Femur (tissue), 1 donor: ENCODE measurements at places on chromosomes 6 and 20.

GRCh38 chr6:20332441-20333006 lies 69.2 kb upstream of the E2F3 start:
- no peak for DNase-seq

GRCh38 chr6:137133122-137133521 lies 40.3 kb downstream of the IL22RA2 start:
- no peak for DNase-seq

DNA sequence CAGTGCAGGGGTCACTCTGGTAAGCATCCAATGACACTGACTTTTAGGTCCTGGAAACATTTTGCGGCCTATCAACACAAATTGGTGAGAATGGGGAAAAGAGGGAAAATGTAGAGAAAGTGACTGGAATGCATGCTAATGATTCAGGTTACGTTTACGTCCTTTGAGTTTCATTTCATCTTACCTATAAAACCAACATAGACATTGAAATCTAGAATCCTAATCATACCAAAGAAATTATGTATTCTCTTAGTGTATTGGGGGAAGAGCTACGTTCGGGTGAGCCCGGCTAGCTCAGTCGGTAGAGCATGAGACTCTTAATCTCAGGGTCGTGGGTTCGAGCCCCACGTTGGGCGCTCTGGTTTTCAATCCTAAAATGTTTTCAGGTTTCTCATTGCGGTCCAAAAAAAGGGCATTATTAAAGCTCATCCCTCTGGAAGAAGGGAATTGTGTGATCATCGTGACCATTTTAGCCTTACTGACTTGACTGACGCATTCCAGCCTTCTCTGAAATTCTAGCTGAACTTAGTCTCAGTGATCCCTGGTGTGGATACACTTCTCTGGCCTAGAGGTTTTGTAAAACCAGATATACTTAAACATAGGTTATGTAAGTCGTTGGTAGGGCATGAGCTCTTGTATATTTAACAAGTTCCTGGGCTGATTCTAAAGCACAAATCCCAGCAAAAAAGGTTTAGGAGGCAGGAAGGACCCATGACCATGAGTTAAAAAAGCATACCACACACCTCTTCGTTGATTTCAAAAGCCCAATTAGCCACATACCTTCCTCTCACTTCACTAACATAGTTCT lies 18.3 kb downstream of the HMGN4 start:
- DNase-seq = peak; percentile 81

DNA sequence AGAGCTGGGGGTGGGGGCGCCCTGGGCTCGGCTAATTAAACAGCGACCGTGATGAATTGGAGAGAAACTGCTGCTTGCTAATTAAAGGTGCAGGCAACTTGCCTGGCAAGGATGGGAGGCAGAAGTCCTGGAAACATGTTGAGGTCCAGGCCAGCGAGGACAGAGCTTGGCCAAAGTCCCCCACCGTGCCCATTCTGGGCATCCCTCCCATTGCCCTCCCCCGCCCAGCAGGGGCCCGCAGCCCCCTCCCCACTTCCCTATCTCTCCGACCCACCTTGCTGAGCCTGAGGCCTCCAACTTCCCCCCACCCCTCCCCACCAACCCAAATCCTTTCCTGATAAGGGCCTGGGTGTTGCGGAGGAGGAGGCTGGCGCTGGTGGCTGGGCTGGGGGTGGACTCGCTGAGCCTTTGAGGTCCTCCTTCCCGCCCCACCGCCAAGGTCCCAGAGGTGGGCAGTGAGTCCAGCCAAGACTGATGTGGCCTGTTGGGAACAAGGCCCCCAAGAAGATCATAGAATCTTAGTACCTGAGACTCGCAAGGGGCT lies 23.3 kb downstream of the C20orf203 start:
- no peak for DNase-seq

DNA sequence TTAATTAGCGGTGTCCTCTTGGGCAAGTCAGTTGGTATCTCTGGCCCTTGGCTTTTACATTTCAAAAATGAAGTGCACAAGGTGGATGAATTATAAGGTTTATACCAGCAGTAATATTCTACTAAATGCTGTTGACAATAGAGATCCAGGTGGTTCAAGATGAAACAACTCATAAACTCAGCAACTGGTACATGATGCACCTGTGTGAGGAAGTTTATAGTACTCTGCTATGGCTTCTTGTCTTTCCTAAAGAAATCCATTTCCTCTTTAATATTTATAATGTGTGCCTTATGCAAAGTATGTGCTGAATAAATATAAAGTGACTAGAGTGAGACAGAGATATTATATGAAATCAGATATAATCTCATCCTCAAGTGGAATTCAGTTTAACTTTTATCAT lies 48.5 kb downstream of the ADGRG6 start:
- DNase-seq = no peak

DNA sequence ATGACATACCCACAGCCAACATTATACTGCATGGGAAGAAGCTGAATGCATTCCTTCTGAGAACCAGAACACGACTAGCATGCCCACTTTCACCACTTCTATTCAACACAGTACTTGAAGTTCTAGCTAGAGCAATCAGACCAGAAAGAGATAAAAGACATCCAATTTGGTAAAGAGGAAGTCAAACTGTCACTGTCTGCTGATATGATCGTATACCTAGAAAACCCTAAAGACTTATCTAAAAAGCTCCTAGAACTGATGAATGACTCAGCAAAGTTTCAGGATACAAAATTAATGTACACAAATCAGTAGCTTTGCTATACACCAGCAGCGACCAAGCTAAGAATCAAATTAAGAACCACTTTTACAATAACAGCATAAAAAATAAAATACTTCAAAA lies 60.5 kb downstream of the EYS start:
- no peak for DNase-seq

DNA sequence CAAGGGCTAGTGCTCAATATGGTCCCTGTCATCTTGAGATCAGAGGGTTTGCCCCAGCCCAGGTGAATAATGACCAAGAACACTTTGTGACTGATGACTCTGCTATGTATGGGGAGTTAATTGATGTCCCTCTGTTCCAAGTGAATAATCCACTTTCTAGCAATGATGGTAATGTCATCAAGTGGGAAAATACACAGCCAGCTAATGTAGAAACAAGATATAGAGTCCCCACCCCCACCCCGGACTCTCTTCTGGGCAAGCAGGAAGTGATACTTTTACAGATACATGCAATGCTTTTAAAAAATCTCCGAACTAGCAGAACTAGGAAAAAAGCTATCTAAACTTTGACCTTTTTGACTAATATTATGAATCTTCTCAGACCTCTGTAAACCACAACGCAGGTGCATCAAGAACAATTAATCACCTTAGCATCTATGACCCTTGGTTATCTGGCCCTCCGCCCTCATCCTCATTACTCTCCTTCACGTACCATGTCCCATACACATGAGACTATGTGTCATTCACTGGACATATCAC lies 30.5 kb downstream of the CNR1 start:
- DNase-seq = no peak

DNA sequence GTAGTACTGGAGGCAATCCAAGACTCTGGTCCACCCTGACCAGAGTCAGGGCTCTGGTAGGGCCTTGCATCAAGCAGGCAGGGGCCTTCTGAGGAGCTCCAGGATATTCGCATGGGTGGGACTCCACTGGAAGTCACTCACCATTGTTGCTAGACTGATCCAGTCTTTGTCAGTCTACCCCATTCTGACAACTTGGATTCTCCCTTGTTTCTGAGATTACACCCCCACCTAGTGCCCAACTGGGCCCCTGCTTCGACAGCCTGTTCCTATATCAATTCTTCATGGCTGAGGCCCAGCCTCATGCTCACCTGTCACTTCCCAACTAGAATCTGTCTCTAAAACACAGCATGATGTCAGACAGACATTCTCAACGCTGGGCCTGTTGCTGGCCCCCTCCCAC lies 5.2 kb downstream of the SLC35D3 start:
- DNase-seq = no peak
